ENCODE measurements at places on chromosomes 11 and 22.
A peak's percentile ranks its signal among the peaks of the same experiment; 100 is the strongest.

GRCh38 chr22:30033137-30033536 is 47.1 kb upstream of the HORMAD2 start:
- no peak for DNase-seq

GRCh38 chr11:129144256-129144655 is 47.9 kb downstream of the ARHGAP32 start:
- no peak for DNase-seq

- DNase-seq: no peak
Observed at GRCh38 chr22:24695561-24696511, 78.7 kb downstream of the PIWIL3 start.

GRCh38 chr22:20531404-20532201 is 24.2 kb downstream of the MED15 start:
- DNase-seq: no peak

DNA sequence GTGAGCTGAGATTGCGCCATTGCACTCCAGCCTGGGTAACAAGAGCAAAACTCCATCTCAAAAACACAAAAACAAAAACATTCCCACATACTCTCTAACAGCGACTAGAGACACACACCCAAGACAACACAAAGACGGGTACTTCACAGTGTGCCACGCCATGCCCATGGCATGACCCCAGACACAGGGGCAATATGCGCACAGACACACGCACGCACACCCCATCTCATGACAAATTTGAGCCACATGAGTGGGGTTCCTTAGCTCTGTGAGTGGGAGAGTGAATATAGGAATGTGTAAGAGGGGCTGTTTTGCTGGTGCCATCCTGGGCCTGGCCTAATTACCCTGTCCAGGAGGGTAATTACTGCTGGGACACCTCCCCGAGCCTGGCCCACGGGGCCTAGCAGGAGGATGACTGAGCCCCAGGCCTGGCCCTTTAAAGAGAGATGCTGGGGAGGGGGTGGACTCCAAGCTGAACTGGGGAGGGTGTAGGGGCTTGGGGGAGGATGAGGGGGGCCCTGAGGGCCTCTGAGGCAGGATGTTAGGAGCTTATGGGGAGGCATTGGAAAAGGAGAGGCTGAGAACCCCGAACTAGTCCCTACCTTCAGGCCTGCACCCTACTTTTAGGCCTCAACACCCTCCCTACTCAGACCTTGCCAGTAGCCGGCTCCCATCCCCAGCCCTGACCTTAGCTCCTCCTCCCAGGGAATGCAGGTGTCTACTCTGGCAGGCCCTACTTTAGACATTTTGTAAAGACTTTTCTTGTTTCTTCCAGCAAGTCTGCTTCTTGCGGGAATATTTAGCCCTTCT is 1.5 kb downstream of the LTBP3 start:
- no peak for DNase-seq

DNA sequence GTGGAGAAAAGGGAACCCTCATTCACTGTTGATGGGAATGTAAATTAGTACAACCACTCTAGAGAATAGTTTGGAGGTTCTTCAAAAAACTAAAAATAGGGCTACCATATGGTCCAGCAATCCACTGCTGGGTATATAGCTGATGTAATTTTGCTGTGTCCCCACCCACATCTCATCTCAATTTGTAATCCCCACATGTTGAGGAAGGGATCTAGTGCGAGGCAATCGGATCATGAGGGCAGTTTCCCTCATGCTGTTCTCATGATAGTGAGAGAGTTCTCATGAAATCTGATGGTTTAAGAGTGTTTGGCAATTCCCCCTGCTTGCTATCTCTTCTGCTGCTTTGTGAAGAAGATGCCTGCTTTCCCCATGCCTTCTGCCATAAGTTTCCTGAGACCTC is 17.1 kb upstream of the OR52M1 start:
- no peak for DNase-seq

DNA sequence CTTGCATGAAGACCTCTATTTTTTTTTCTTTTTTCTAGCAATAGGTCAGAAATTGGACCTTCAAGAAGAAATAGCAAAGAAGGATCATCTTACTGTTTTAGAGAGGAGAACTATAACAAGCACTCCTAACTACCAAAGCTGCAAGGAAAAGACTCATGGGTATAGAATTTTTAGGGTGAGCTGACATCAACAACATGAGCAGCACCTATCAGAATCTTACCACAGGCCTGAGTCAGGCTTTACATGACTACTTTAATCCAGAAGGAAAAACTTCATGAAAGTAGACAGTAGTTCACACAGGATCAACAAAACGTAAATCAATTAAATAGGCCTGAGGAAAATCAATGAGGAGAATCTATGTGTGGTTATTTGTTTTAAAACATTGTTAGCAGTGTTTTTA is 130.5 kb downstream of the FAM76B start:
- no peak for DNase-seq

DNA sequence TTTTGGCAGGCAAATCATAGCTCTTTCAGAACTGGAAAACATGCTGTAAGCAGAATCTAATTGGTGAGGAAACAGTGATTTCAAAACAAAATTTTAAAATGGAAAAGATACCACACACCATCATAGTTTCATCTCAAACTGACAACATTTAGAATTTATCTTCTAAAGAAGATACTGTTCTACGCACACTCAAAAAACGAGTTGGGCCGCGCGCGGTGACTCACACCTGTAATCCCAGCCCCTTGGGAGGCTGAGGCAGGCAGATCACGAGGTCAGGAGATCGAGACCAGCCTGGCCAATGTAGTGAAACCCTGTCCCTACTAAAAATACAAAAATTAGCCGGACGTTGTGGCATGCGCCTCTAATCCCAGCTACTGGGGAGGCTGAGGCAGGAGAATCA is 44.2 kb upstream of the ADSL start:
- DNase-seq: no peak

DNA sequence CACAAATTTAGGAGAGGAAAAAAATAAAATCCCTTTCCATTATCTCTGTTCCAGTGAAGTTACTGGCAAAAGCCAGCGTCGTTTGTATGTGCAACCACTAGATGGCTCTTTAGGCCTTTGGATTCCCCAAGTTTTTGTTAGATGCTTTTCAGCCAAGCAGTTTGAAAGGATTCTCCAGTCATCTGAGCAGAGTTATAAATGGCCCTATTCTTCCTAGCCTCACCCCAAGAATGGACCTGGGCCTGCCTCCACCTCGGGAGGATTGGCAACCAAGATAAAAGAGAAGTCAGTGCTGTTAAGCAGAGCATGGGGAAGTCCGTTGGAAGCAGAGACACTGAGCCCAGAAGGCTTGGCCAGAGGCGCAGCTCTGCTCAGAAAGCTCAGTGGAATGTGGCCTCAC is 15.4 kb downstream of the FAM181B start:
- peak; percentile 38 for DNase-seq

GRCh38 chr11:82874646-82875523 is 25.3 kb downstream of the PRCP start:
- no peak for DNase-seq

DNA sequence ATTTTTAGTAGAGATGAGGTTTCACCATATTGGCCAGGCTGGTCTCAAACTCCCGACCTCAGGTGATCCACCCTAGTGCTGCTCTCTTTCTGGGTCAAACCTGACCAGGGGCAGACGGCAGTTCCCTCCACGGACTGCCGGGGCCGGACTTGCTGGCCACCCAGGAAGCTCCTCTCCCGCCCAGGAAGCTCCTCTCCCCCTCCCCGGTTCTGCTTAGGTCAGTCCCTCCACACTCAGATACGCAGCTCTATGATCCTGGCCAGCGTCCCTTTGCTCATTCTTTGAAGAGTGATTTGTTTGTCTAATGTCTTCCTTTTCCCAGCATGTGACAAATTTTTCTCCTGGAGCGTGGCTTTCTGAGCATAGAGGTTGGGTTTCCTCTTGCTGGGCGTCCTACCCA is 125.3 kb upstream of the B3GAT1 start:
- DNase-seq: no peak

- no peak for DNase-seq
Observed at GRCh38 chr22:37848587-37849088, 581 bp upstream of the EIF3L start.

DNA sequence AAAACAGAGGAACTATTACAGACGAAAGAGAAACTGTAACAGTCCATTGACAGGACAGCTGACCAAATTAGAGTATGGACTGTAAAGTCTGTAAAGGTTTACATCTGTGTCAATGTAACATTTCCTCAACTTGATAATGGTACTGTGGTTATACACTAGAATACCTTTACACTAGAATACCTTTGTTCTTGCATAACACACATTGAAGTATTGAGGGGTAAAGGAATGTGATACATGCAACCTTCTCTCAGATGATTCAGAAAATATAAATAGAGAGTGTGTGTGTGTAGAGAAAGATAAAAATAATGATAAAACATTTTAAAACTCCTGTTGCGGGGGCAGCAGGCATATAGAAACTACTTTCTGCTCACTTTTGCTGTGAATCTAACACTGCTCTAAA is 5.6 kb upstream of the EEF1G start:
- no peak for DNase-seq
